ENCODE measurements at places on chromosomes 2 and 18.

- no peak overlapping the region for H3K27ac ChIP-seq
- H3K4me1 ChIP-seq: no peaks in the 10 kb centered on the region
- no peak for DNase-seq
- H3K27me3 ChIP-seq: no peaks in the 10 kb centered on the region
Observed at GRCh38 chr2:117957616-117958015, 56.3 kb downstream of the CCDC93 start.

GRCh38 chr2:176164611-176165369 lies 7.7 kb downstream of the HOXD3 start:
- H3K27me3 ChIP-seq: peaks cover 100% of the 10 kb centered on the region
- no peak for DNase-seq
- H3K4me3 ChIP-seq: no peak overlapping the region

DNA sequence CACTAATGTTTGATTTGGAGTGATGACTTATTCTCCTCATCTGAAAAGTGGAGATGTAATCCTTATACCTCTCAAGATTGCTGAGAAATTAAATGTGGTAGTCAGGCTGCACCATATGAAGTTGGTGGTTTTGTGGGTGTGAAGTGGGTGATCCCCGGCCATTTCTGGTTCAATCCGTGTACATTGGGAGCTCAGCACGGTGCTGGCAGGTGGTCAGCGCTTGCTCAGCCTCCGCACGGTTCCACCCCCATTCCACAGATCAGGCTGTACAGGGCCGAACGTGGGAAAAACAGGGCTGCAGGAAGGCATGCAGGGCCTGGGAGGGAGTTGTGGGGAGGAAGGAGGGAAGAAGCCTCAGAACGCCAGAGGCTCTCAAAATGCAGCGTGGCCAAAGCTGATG lies 198.3 kb downstream of the INO80D start:
- DNase-seq: no peak
- peaks cover 2% of the 10 kb centered on the region for H3K27me3 ChIP-seq
- H3K36me3 ChIP-seq: no peaks in the 10 kb centered on the region
- peaks cover 11% of the 10 kb centered on the region for H3K4me1 ChIP-seq

GRCh38 chr18:51751901-51752300 lies 554.4 kb upstream of the MEX3C start:
- no peaks in the 10 kb centered on the region for H3K27me3 ChIP-seq
- no peaks in the 10 kb centered on the region for H3K36me3 ChIP-seq
- no peak overlapping the region for H3K27ac ChIP-seq
- DNase-seq: no peak

GRCh38 chr2:83368916-83369315 lies 1090.2 kb downstream of the SUCLG1 start:
- no peak overlapping the region for H3K27ac ChIP-seq
- H3K36me3 ChIP-seq: no peaks in the 10 kb centered on the region
- no peak overlapping the region for H3K4me3 ChIP-seq
- no peak for DNase-seq

DNA sequence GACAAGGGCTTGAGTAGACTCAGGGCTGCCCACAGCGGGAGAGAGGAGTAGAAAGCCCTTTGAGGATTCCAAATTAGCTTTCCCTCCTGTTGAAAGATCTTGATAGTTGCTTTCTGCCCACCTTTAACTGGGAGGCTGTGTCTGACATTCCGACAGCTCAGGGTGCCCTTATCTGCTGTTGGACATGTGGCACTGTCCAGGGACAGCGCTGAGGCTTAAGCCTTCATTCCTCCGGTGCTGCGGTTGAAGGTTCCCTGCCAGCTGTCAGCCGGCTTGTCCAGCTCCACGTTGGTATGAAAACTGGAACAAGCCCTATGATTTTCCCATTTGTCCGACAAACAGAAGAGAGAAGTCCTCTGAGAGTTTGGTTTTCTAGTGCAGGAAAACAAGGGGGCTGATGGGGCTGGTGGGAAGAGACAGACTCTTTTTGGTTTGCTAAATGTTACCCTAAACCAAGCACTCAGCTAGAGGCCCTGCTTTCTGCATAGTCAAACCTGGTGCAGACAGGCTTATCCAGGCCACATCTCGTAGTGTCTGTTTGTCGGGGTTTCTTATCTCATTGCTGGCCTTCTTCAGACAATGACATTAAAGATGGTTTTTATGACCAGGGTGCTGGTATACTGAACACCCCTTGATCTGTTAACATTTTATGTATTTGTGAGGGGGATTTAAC lies 24.5 kb downstream of the GREB1 start:
- H3K4me1 ChIP-seq: peaks cover 77% of the 10 kb centered on the region
- H3K27me3 ChIP-seq: no peaks in the 10 kb centered on the region
- no peak overlapping the region for H3K4me3 ChIP-seq
- H3K27ac ChIP-seq: no peak overlapping the region
- DNase-seq: no peak

DNA sequence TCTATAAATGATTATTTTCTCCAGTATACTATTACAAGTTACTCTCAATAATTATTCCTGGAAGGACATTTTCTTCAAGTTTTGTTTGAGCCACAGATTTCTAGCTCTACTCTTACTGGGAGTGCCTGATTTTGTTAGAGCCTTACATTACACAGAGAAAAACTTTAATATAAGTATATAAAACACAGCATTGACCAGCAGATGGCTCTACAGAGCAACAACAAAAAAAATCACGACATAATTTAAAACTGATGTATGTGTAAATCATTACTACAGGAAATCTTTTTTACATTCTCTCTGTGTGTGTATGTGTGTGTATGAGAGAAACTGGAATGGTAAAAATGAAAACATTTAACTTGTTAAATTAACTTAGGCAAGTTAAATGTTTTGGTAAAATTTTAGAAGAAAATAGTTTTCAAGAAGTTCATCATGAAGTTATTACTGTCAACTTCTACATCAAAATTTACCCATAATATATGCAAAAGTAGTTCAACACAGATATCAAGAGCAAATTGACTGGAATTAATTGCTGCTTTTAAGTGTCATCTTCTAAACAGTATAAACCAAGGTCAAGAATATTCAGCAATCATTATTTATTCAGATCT lies 103.3 kb downstream of the MDH1 start:
- H3K4me3 ChIP-seq: no peak overlapping the region
- no peaks in the 10 kb centered on the region for H3K4me1 ChIP-seq
- peak; percentile 7 for DNase-seq
- H3K27me3 ChIP-seq: no peaks in the 10 kb centered on the region

DNA sequence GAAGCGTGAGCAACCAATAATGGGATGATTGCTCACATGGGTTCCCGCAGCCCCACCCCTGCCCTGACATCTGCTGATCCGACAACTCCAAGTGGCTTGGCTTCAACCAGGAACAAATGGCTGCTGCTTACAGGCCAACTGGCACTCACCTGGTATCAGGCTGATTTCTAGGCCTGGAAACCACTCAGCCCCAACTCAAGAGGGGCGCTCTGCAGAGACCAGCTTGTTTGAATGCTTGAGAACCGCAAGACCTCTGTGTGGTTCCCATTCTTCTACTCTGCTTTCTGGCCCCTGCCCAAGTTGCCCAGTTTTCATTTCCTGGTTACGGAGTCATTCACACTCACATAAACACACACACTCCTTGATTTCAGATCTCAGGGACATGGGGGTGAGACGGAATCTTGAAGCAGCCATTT lies 52.0 kb downstream of the TNP1 start:
- H3K36me3 ChIP-seq: no peaks in the 10 kb centered on the region
- no peak overlapping the region for H3K27ac ChIP-seq
- H3K4me3 ChIP-seq: no peak overlapping the region
- no peaks in the 10 kb centered on the region for H3K27me3 ChIP-seq
- DNase-seq: no peak

DNA sequence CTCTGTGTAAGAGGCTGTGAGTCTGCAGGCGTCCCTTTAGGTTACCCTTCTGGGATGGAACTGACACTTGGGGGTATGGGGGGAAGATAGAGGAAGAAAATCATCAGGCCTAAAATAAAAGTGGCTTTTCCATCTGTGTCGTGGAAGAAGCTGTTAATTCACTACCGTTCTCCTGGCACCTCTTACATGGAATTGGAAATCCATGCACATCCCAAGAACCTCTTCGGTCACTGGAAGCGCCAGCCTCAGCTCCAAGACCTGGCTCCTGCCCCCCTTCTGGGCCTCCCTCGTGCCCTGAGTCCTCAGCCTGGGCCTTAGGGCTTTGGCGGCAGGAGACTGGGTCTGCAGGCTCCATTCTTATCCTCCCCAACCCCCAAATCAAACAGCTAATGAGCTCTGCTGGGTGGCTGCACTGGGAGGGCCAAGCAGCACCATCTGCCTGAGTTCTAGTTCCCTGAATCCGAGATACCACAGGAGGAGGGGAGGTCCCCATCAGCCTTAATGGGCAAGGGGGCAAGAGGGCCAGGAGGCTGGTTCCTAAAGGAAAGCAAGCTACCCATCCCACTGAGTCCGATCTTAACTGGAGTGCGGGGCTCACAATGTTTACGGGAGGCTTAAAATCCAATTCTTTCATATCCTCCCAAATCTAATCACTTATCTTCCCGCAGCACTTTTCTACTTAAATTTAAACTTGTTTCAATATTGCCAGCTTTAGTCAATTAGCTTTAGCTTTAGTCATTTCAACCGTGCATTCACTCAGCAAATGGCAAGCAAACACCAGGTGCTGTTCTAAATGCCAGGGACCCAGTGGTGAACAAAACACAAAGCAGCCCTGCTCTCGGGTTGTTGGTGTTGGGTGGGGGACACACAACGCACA lies 52.8 kb downstream of the FAM178B start:
- no peak for DNase-seq
- no peaks in the 10 kb centered on the region for H3K4me1 ChIP-seq
- H3K27me3 ChIP-seq: no peaks in the 10 kb centered on the region
- no peak overlapping the region for H3K4me3 ChIP-seq
- H3K27ac ChIP-seq: no peak overlapping the region

DNA sequence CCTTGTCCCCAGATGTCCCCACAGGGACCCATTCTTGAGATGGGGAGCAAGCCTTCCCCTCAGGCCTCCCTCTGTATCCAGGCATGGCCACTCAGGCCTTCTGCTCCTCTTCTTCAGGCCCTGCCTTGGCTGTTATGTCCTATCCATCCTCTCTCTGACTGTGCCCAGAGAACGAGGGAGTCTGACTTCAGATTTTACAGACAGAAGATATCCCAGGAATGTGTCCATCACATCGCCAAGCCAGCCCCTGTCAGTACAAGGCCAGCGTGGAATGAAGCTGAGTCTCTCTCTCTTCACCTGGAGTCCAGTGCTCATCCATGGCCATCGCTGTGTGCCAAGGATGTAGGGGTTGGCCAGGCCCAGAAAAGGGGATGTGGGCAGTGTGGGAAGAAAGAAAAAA lies 57.6 kb downstream of the SDC1 start:
- H3K4me3 ChIP-seq: no peak overlapping the region
- H3K36me3 ChIP-seq: no peaks in the 10 kb centered on the region
- no peak overlapping the region for H3K27ac ChIP-seq
- DNase-seq: no peak

DNA sequence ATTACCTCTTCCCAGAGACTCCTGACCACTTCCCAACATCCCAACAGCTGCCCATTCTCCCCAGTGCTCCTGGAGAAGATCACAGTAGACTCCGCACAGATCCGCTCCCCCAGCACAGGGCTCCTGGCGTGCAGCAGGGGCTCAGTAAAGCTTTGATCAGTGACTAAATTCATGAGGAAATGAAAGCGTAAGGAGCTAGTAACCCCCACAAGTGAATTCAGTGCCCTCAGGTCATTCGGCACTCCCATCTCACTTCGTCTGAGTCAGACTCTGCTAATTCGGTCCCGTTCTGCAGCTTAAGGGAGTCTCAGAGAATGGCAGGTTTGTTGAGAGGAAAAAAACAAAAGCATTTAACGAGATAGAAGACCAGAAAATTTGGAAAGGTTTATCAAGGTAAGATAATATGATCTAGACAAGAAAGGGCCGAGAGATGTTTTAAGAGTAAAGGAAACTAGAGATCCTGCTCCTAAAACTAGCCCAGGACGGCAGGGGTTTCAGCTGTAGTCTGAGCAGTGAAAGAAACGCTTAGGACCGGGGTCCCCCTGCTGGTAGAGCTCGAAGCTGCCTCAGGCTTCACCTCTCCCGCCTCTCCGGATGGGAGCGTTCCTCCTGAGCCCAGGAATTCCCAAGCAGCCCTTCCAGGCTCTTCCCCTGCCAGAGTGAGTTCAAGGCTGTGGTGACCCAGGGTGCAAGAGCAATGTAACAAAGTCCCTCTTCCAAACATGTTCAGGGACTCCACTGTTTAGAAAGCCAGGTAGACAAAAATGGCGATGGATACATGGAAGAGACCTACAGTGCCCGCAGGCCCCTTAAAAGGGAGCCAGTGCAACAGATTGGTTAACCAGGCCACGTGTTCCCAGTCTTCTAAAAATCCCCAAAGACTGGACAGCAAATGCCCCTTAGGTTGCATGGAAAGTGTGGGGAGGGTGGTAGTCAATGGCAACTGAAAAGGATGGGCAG lies 127.3 kb downstream of the DNER start:
- H3K4me1 ChIP-seq: peaks cover 9% of the 10 kb centered on the region
- H3K27ac ChIP-seq: no peak overlapping the region
- DNase-seq: peak; percentile 75
- peaks cover 11% of the 10 kb centered on the region for H3K27me3 ChIP-seq
- no peaks in the 10 kb centered on the region for H3K36me3 ChIP-seq

DNA sequence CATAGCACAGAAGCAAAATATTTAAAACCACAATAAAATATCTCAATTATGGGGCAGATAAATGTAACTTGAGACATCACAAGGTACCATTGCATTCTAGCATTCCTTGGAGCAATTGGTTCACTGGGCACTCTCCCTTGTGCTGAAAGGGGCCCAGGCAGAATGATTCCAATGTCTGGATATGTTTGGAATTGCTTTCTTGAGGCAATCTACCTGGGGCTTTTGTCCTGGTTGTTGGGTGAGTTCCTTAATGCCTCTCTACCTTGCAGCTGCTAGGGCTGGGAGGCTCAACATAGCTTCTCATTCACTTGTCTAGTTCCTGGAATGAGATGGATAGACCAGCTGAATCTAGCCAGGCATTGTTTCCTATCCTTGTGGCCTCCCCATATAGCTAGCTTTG lies 539.6 kb upstream of the FSHR start:
- H3K4me1 ChIP-seq: no peaks in the 10 kb centered on the region
- no peak overlapping the region for H3K27ac ChIP-seq
- H3K27me3 ChIP-seq: no peaks in the 10 kb centered on the region
- DNase-seq: no peak
- no peak overlapping the region for H3K4me3 ChIP-seq
- H3K36me3 ChIP-seq: no peaks in the 10 kb centered on the region

DNA sequence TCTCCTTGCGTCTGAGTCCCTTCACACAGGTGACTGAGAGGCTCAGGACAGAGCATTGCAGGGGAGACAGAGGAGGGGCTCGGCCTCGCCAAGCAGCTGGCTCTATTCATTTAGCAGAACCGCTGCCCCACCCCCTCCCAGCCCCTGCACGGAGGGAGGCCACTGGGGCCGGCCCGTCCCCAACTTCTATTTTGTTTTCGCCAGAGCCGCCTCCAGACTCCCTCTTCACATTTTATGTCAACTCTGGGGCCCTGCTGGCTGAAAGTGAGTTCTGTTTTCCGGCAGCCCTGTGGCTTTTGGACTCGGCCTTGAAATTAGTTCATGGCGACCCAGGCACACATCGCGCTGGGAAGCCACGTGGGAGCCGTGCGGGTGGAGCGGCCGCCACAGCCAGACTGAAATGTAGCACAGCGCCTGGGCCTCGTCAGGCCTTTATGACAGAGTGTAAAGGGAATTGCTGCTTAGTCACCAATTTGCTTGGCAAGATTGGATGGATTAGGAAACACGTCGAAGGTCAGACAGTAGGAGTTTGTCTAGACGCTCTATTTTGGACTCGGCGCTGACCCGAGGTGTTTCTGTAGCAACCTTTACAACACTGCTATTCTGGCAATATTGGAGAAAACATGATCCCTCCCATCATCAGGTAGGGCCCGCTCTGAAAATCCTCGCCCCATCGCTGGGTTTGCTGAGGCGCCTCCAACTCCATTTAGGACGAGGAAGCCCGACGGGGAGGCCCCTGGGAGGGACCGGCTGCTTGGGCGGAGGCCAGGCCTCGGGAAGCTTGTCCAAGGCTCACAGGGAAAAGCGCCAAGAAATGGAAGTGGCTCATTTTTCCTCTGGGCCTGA lies 90.7 kb upstream of the CTDP1 start:
- no peak for DNase-seq
- peaks cover 10% of the 10 kb centered on the region for H3K4me1 ChIP-seq
- no peaks in the 10 kb centered on the region for H3K36me3 ChIP-seq
